ENCODE measurements at places on chromosomes 2 and 18. TPM values are rescaled to one million over a fixed set of nuclear protein-coding genes. Genes with fewer than 3 reads are reported as not detected.

Gene IL36B
- not detected for total RNA-seq

Gene CFC1
- total RNA-seq, result not detected

Gene ADD2
- not detected for total RNA-seq

Gene FNDC4
- total RNA-seq, result 52.9 TPM

Gene TNFRSF11A
- total RNA-seq, result 3.8 TPM

Gene CACNB4
- total RNA-seq, result 10.8 TPM

Gene RAB31
- 55.3 TPM for total RNA-seq

Gene KYNU
- total RNA-seq, result 0.20 TPM

Gene ANKRD62
- total RNA-seq, result not detected

Gene BMP10
- total RNA-seq, result not detected

Gene MROH2A
- not detected for total RNA-seq

Gene PLCL1
- 4.3 TPM for total RNA-seq

Gene EMILIN1
- total RNA-seq, result 283 TPM

Gene RNU2-63P
- total RNA-seq, result not detected

Gene DNAJC5G
- not detected for total RNA-seq

Gene POLE4
- 17.5 TPM for total RNA-seq

Gene CHCHD5
- total RNA-seq, result 8.8 TPM

Gene PLA2R1
- 33.7 TPM for total RNA-seq

Gene DPP4
- total RNA-seq, result 39.1 TPM

Gene TDRD15
- not detected for total RNA-seq

Measured in smooth muscle cell of the pulmonary artery (primary cell).